Activated naive CD8-positive, alpha-beta T cell treated with anti-CD3 and anti-CD28 coated beads, Interleukin-2, amount 10 ng/mL, durations not matched to agents 7 days and 5 days (primary cell): ENCODE measurements at places on chromosomes 2 and 18. TPM values are rescaled to one million over a fixed set of nuclear protein-coding genes. Genes with fewer than 3 reads are reported as not detected.

The CXCR1 gene
- 0.14 TPM for total RNA-seq

The TEX44 gene
- total RNA-seq = not detected

The TNFAIP6 gene
- not detected for total RNA-seq

The RAMP1 gene
- total RNA-seq = 0.68 TPM

The APCDD1 gene
- not detected for total RNA-seq

The MYL12B gene
- total RNA-seq = 358 TPM

The OXER1 gene
- not detected for total RNA-seq

The IL1A gene
- not detected for total RNA-seq

The GDF7 gene
- not detected for total RNA-seq

DNA sequence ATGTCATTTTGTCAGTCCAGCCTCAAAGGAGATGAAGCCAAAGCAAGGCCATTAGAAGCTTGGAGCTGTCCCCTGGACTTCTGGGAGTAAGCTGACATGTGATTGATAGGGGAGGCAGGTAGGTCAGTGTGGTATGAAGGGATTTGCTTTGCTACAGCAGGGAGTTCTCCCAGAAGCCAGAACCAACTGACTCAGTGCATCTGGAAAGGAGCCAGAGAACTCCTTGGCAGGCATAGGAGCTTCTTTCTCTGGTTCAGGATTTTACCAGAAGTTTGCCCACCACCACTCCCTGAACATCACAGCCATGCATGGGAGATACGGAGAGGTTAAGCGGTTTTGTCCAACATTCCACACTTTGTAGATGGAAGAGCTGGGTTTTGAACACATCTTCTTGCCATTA is 24.5 kb upstream of the KCNE4 start:
- DNase-seq = no peak

GRCh38 chr2:157261199-157261782 is 3.8 kb downstream of the GALNT5 start:
- no peak for DNase-seq

DNA sequence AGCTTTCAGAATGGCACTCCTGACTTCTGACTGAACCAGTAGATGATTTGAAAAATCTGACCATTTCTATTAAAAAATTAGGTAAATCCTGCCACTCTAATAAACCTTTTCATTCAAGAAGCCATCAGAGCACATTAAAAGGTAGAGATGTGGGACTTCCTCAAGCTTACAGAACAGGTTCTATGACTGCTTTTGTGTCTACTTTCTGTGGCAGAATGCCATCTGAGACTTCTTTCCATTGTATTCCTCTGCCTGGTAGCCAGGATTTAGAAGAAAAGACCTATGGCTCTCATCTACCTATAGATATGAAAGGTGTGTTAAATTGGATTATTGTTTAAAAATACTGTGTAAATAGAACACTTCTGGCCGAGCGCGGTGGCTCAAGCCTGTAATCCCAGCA is 99.9 kb upstream of the NABP1 start:
- DNase-seq = no peak

DNA sequence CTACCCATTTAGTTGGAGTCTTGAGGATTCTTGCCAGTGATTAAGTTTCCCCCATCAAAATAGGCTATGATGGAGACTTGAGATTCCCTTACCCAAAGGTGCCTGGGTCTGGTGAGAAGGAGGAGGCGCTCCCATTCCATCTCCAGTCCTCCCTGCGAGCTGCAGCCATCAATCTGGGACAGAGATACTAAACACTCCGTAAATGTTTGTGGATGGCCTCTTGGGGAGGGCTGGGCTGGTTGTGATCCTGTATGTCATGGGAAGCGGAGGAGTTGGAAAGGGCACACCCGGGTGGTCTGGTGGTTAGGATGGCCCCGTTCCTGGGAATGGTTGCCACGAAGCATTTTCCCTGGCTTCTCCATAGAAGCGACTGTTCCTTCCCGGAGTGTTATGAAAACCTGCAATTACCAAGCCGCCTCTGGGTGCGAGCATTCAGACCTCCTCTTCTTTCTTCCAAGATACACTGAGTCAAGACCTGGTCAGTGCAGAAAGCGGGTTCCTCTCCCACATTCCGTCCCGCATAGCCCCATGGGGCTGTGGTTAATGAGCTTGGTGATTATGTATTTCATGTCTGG is 196.9 kb downstream of the CTIF start:
- no peak for DNase-seq

GRCh38 chr2:43934567-43934966 is 61.2 kb downstream of the LRPPRC start:
- DNase-seq = no peak

- DNase-seq = peak; percentile 67
Measured at GRCh38 chr18:37537868-37538525, 27.6 kb downstream of the CELF4 start.

GRCh38 chr2:127910415-127910814 is 24.7 kb upstream of the AMMECR1L start:
- DNase-seq = no peak

GRCh38 chr2:236607471-236608187 is 38.0 kb downstream of the ACKR3 start:
- DNase-seq = no peak

- DNase-seq = no peak
Measured at GRCh38 chr18:36107477-36107876, 21.7 kb downstream of the SLC39A6 start.

DNA sequence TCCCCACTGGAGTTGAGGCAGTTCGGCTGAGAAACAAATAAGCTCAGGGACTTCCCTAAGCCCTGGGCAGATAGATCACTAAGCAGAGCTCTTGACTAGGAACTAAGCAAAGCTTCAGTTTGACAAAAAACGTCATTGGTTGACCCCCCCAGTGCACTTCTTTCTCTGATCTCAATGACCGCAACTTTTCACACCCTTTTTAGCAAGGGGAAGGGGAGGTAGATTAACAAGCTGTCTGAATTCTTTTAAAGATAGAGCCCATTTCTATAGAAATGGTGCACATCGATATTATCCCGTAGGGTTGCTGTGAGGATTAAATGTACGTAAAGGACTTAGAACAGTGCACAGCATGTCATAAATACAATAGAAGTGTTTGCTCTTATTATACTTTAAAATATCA is 42.5 kb downstream of the PIEZO2 start:
- DNase-seq = no peak

GRCh38 chr2:180679693-180680092 is 300.7 kb upstream of the UBE2E3 start:
- no peak for DNase-seq

- no peak for DNase-seq
Measured at GRCh38 chr18:12497839-12498238, 90.1 kb downstream of the PRELID3A start.

- DNase-seq = no peak
Measured at GRCh38 chr2:174977364-174977763, 27.8 kb downstream of the CHN1 start.
